Activated gamma-delta T cell treated with Interleukin-2 at 50 U/mL for 16 hours (primary cell): ENCODE measurements at places on chromosomes 5 and 9.

GRCh38 chr5:110161162-110161561 lies 471.4 kb downstream of the MAN2A1 start:
- DNase-seq: no peak

- no peak for DNase-seq
Observed at GRCh38 chr5:142569905-142570304, 116.0 kb downstream of the FGF1 start.

- no peak for DNase-seq
Observed at GRCh38 chr9:131693651-131694597, 46.0 kb downstream of the RAPGEF1 start.

GRCh38 chr5:96687812-96688453 lies 25.8 kb downstream of the CAST start:
- DNase-seq: no peak
